ENCODE measurements at places on chromosomes 7 and 10.

DNA sequence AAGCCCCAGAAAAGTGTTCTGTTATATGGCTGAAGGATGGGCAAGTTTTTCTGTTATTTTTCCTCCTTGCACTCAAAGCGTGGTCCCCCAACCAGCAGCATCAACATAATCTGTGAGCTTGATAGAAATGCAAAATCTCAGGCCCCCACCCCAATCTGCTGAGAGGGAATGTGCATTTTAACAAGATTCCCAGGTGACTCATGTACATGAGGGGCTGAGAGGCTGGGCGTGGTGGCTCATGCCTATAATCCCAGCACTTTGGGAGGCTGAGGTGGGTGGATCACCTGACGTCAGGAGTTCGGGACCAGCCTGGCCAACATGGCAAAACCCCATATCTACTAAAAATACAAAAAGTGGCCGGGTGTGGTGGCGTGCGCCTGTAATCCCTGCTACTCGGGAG, 326.8 kb upstream of the PODXL start:
- no peak for DNase-seq

DNA sequence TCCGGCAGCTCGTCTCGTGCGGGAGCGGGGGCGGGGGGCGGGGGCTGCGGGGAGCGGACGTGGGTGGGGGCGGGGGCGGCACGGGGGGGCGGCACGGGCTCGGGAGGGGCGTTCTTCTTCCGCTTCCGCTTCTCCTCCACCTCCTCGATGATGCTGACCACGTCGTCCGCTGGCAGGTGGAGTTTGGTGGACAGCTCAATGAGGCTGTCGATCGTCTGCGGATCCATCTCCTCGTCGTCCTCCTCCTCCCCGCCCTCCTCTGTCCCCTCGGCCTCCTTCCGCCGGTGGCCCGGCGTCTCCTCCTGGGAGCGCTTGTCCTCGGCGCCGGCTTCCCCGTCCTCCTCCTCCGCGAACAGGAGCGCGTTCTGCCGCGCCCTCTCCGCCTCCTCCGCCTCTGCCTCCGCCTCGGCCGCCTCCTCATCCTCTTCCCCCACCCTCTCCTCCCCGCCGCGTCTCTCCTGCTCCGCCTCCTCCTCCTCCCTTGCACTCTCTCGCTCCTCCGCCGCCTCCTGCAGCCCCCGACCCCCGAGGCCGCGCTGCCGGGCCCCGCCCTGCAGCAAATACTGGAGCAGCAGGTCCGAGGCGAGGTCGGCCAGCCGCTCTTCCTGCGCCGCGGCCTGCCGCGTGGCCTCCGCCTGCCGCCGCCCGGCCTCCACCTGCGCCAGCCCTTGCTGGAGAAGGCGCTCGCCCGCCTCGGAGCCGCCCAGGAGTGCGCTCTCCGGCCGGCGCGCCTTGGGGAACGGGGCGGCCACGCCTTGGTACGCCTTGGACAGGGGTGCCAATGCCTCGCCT, 1.9 kb downstream of the VGF start:
- DNase-seq = peak; percentile 31

- no peak for DNase-seq
Measured at GRCh38 chr10:129715805-129716204, 248.3 kb downstream of the EBF3 start.

GRCh38 chr10:47077941-47078340, 166.7 kb downstream of the PTPN20 start:
- DNase-seq = no peak

- no peak for DNase-seq
Measured at GRCh38 chr10:110149259-110149658, 58.1 kb upstream of the MXI1 start.

- DNase-seq = no peak
Measured at GRCh38 chr7:24407965-24408364, 124.0 kb downstream of the NPY start.

GRCh38 chr7:50475340-50475739, 25.2 kb upstream of the FIGNL1 start:
- DNase-seq = no peak

DNA sequence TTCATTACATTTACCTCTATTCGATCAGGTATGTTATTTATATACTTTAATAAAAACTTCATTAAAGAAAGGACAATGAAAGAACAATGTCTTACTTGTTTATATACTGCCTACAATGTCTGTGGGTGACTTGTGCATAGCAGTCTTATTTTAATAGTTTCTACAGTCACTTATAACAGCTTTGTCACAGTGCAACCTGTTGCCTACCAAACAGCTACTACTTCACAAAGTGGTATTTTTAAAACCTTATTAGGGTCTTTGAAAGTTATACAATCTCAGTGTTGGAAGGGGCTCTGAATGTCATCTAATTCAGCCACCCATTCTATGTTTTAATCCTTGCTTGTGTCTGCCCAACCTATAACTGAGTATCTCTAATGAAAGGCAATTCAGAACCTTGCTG, 19.0 kb downstream of the MTPN start:
- no peak for DNase-seq

DNA sequence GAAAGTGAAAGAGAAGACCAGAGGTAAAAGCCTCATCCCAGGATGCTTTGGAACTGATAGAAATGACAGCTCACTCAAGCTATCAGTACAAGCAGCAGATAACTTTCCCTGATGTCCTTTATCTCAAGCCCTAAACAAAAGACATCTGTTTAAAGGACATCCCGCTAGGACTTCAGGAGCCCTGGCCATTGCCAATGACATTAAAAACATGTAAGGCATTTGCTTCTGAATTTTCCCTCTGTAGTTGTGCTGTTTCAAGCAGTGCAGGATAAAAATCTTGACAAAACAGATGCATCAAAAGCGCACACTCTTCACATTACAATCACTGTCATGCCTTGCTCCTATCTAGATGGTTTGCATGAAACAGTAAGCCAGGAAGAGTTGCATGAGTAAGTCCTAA, 159.8 kb downstream of the AOAH start:
- no peak for DNase-seq

- DNase-seq = no peak
Measured at GRCh38 chr10:96935148-96935547, 103.0 kb downstream of the LCOR start.

DNA sequence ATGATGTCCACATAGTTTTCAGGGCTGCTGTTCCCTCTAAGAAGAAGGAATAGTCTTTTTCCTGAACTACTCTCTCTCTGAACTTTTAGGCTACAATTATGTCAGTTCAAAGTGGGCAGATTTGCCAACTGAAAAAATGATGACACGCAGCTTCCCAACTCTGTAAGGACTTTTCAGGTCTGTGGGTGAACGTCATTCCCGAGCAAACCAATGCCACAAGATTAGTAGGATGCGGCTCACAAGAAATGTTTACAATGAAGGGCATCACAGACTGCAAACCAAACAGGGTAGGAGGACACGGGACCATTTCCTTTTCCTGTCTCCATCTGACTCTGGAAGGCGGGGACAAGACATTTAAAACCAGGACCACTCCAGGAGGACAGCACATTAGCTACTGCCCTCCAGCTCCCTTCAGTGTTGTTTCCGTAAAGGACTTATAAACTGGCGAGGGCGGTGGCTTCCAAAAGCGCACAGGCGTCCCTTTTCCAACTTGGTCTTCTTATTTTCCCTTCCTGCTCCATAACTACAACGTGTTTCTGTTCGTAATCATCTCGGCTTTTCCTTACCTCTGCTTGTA, 539 bp upstream of the MKLN1 start:
- DNase-seq = no peak

GRCh38 chr7:138285129-138285528, 174.9 kb upstream of the TRIM24 start:
- no peak for DNase-seq

- peak; percentile 31 for DNase-seq
Measured at GRCh38 chr10:50740293-50740648, 535 bp downstream of the ASAH2B start.
